ENCODE measurements at places on chromosomes 4 and X.
A peak's percentile ranks its signal among the peaks of the same experiment; 100 is the strongest.

DNA sequence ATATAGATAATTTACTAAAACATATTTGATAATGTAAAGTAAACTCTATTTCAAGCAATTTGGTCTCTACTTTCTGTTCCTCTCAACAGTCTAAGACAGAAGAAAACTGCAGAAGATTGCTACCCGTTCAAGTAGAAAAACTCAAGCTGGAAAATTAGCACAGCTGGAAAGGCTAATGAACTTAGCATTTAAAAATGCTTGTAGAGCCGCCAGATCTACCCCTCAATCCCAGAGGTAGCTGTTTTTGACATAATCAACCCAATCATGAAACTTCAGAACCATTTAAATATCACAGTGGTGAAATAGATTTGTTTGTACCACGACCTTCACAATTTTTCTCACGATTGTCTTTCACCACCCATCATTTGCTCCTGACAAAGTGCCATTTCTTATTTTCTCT lies 479.5 kb downstream of the SPRY1 start:
- DNase-seq: no peak

- DNase-seq: no peak
Observed at GRCh38 chr4:84110040-84110439, 389.1 kb downstream of the NKX6-1 start.

GRCh38 chr4:13530823-13531624 lies 13.3 kb downstream of the NKX3-2 start:
- peak; percentile 34 for DNase-seq

DNA sequence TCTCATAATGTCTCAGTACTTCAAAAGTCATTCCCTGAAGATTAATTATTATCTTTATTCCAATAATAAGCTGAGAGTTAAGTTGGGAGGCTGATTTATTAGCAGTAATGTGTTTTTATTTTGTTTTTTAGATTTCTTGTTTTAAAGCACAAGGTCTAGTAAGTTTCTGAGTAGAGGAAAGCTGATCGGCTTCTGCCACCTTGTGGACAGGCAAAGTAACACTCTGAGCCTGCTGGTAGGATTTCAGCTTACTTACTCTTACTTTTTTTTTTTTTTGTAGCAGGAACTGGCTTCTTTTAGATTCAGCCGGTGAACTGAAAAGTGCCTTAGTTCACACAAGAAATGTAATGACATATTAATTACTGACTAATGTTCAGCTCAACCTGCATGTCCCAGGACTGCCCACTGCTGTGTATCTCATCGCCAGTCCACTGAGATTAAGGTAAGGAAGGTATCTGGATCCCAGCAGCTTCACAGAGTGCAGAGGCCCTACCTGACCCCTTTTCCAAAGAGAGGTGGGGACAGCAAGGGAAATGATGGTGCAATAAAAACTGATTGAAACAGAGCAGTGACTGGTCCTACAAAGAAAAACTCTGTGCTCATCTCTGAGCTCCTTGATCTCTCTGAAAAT lies 126.5 kb downstream of the ADGRA3 start:
- peak; percentile 66 for DNase-seq

GRCh38 chr4:24805566-24805965 lies 10.2 kb downstream of the SOD3 start:
- no peak for DNase-seq

DNA sequence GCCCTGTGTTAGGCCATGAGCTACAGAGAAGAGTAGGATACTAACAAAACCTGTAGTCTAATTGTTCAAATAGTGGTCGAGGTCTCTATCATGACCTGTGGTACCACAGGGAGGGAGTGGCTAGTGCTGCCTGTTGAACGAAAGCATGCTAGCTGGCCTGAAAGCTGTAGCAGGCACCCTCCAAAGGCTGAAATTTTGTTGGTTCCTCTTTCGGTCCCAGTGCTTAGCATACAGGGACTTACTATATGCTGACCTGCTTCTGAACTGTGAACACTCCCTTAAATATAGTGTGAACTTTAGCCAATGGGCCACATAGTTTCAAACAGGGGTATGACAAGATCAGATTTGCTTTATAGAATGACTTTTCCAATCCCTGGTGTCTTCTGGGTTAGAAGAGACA lies 113.4 kb downstream of the PJA1 start:
- no peak for DNase-seq

- no peak for DNase-seq
Observed at GRCh38 chr4:154450966-154451365, 40.6 kb downstream of the DCHS2 start.

GRCh38 chrX:63128509-63128908 lies 222.6 kb downstream of the SPIN4 start:
- no peak for DNase-seq

GRCh38 chrX:103310555-103311398 lies at the start of gene BEX2:
TSS of gene BEX2 (minus strand) at chrX:103310990. CDS start at chrX:103309976, 1,014 bp downstream.
- DNase-seq: peak; percentile 76

DNA sequence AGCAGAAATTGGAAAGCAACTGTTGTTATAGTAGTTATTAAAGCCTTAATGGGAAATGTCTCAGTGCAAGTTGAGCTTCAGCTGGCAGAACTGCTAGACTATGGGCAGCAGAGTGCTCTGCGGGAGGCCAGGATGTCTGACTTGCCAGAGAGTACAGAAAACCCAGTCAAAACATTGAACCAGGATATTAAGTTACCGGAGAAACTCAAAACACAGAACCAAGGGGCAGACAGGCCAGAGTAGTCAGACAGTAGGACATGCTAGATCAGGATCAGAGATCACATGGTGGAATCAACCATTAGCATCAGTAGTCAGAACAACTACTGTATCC lies 72.9 kb upstream of the TNIP3 start:
- DNase-seq: no peak

DNA sequence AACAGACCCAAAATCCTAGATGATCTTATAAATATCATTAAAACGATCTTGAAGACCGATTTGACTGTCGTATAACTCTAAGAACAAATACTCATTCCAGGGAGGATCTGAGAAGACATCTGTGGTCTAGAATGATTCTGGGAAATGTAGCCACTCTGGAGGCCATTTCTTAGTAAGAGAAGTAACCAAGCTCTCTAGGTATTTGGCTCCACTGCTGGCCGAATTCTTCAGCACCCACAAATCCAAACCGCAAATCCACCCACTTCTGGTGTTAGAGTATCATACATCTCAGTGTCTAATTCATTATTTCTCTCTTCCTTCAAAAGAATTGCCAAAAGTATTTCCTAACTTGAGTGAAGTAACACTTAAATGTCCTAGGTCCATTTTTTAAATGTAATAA lies 23.9 kb downstream of the KLHL5 start:
- no peak for DNase-seq

GRCh38 chrX:666762-667720 lies 36.5 kb downstream of the SHOX start:
- DNase-seq: no peak

- no peak for DNase-seq
Observed at GRCh38 chrX:69028006-69028760, 137.1 kb downstream of the PJA1 start.

- no peak for DNase-seq
Observed at GRCh38 chr4:99504804-99505502, 5.9 kb upstream of the C4orf17 start.

DNA sequence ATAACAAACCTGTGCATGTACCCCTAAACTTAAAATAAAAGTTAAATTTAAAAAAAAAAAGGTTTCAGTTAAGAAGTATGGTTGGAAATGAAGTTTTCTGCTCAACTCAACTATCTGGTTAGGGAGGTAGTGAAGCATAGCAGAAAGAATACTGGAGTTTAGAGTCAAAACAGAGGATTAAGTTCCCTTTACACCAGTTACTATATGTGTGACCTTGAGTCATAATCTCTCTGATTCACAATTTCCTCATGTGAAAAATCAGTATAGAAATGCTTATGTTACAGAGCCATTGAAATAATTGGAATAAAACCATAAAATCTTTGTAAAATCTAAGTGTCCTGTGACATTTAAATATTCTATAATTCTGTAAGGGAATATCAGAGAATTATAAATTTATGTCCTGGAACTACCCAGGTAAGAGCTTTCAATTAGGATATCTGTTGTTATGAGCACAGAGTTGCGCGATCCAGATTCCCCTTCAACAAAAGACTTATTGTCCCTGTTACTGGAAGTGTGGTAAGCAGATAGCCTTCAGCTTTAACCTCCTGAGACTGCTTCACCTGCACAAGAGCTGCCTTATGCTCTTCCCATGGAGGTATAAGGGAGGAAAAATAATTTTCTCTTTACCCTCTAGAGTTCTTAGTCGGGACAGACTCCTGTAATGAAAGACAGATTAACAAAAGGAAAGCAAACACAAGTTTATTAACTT lies 203.8 kb upstream of the NRK start:
- DNase-seq: no peak

DNA sequence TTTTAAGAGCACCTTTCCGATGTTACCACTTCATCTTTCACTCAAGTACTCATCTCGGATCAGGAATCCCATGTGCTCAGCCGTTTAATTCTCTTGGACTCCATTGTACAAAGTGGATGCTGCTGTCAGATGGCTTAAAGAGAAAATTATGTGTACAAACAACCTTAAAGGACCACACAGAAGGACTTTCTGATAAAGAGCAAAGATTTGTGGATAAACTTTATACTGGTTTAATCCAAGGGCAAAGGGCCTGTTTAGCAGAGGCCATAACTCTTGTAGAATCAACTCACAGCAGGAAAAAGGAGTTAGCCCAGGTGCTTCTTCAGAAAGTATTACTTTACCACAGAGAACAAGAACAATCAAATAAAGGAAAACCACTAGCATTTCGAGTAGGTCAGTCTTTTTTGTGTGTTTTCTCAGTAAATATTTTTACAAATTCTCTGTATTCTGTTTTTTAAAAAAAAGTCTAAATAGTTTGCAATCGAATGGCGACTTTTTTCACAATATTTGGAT lies 20.1 kb downstream of the MMAA start:
- no peak for DNase-seq

DNA sequence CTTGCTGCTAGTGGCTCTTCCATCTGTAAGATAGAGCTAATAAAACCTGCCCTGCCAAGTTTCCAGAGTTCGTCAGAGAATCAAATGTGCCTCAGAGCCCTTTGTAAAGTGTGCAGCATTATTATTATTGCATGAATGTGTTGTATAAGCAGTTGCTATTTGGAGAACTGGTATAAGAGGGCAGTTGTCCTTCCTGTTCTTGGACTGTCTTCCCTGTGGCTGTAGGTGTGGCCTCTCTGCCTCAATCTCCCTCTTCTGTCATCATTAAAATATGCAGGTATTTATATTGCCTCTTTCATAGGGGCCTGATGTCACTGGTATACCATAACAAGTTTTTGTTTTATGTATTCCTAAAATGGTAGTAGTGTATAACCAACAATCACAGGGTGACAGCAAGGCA lies 3.8 kb downstream of the MTM1 start:
- no peak for DNase-seq

GRCh38 chrX:18596096-18596495 lies 75.8 kb downstream of the RS1 start:
- no peak for DNase-seq

DNA sequence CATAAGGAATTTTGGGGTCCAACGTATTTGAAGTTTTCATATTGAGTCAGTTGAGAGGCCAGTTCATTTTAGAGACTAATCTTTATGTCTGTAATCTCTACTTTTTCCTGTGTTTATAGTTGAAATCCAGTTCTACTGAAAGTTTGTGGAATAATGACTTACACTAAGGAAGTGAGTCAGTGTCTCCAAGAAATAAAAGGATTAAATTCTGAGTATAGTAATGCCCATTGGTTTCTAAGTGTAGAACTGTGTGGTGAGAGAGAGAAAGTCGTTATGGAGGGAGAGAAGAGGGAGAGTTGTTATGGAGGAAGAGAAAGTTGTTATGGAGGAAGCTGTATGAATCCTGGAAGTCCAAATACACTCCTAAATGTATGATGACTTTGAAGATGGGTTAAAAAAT lies 264.6 kb upstream of the HAND2 start:
- no peak for DNase-seq

- no peak for DNase-seq
Observed at GRCh38 chr4:152957437-152958171, 21.5 kb downstream of the FHDC1 start.

DNA sequence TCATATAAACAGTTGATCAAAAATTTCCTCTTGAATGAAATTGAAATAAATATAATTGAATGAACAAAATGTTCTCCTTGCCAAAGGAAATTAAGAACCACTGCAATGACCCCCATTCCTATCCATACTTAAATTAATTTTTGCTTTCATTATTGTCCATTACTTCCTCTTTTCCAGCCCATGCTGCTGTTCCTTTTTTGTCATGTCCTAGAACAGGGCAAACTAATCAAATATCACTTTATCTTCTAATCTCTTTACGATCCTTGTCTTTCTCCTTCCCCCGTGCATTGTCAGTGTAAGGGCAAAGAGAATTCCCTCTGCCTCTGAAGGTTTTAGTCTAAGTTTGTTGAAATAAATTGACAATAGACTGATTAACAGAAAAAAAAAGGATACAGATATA lies 203.0 kb downstream of the CENPC start:
- DNase-seq: no peak

DNA sequence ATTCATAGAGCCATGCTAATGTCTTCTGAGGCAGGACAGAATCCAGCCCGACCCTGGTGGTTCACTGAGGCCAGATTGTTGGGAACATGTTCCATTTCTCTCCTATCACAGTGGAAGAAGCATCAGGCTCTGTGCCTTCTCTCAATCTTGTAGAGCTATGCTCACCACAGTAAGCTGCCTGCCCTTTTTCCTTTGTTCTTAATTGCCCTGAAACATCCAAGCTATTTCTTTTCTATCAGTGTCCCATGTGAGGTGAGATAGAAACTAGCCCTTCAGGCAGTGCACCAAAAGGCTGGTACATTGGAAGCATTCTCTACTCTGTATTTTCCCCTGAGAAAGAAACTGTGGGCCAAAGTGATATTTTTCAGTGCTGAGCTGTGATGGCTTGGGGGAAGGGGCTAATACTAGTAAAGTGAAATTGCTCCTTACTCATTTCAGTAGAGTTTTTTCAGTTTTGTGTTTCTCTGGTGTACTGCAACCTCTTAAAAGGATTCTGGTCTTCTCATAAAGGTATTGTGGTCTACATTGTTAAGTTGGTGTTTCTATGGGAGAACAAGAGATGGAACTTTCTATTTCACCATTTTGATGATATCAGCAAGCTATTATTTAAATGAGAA lies 611.2 kb downstream of the RPA4 start:
- no peak for DNase-seq

GRCh38 chr4:57280481-57280880 lies 170.3 kb upstream of the IGFBP7 start:
- no peak for DNase-seq

- no peak for DNase-seq
Observed at GRCh38 chr4:74598611-74599325, 153.8 kb downstream of the AREG start.

DNA sequence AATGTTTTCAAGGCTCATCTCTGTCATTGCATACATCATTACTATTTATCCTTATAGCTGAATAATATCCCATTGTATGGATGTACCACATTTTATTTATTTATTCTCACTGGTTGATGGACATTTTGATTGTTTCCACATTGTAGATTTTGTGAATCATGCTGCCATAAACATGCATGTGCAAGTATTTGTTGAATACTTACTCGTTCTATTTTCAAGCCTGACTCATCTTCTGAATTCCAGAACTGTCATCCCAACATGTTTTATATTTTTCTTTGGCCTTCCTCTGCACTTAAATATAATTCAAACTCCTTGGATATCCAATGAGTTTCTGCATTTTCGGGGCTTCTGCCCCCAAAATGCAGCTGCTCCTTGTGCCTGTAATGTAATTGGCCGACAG lies 77.6 kb downstream of the MXRA5 start:
- no peak for DNase-seq
